ENCODE measurements at places on chromosomes 1 and 21.

- no peak for DNase-seq
Measured at GRCh38 chr1:68442822-68443556, 6.8 kb downstream of the RPE65 start.

GRCh38 chr1:115088871-115089419 is 358 bp downstream of the TSPAN2 start:
- DNase-seq = peak; percentile 50

DNA sequence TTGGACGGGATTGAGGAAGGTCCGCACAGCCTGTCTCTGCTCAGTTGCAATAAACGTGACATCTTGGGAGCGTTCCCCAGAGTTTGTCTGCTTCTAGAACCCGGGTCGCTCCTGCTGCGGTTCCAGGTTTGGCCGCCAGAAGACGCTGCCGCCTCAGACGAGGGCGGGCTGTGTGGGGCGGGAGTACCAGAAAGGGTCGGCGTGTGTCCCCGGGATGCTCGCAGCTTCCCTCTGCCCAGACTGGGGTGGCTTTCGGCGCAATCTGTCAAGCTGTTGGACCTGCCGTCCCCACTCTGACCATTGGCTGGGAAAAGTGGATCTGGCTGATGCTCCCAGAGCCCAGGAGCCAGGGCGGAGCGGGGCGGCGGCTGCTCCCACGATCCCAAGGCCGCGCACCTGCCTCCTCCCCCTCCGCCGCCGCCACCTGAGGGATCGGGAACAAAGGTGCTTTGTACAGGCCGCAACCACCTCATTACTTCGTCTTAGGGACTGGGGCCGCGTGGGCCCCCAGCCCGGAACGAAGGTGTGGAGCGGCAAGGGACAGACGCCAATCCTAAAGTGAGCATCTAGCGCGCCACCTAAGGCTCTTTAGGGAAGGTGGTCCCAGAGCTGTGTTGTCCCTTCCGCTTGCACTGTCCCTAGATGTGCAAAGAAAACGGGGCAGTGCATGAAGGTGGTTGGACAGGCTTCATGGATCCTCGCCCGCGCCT is 683 bp upstream of the EFNA4 start:
- DNase-seq = peak; percentile 91

- no peak for DNase-seq
Measured at GRCh38 chr1:85318217-85318616, 41.8 kb upstream of the BCL10 start.

GRCh38 chr1:167011560-167012191 is 22.6 kb downstream of the MAEL start:
- no peak for DNase-seq

DNA sequence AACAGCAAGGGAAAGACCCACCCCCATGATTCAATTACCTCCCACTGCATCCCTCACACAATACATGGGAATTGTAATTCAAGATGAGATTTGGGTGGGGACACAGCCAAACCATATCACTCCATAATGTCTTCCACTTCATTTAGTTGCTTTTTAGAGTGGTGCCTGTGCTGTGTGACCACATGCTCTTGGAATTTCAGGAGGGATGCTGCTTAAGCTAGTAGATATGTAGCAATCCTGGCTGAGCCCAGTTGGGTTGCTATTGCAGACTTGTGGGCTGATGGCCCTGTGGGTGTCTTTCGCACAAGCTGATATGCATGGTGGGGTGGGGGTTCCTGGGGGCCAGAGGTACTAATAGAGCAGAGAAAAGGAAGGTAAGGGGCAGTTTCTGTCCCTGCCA is 160.4 kb upstream of the SYT6 start:
- no peak for DNase-seq

DNA sequence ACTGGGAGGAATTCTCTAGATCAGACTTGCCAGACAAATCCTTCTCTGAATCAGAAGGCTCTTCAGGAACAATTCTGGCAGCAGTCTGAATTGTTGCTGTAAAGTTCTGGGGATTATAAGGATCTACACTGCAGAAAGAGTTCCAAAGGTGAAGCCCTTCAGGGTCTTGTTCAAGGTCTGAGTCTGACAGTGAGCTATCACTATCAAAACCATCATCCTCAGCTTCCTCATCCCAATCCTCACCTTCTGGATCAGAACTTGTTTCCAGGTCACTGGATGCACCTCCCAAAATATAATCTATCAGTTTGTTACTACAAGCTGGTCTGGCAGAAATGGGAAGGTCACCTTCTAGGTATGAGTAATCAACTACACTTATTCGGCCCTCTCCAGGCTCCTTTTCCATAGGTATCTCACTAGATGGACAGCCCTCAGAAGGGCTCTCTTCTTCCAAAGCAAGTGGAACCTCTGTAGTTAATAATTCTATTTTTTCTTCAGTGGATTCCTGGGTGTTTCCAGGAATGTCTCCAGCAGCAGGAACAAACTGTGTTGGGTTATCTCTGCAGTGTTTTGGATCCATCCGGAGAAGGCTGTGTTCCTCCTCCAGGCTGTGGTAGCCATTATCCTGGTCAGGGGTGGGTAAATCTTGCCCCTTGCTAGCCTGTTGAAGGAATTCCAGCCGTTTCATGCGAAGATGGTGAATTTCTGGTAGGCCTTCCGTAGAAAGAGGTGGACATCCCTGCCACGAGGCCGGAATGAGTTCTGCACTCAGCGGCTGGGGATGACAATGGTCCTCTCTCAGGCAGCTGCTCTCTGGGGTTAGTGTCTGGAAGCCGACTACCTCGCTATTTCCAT is 1.6 kb downstream of the PPP1R15B start:
- DNase-seq = no peak

DNA sequence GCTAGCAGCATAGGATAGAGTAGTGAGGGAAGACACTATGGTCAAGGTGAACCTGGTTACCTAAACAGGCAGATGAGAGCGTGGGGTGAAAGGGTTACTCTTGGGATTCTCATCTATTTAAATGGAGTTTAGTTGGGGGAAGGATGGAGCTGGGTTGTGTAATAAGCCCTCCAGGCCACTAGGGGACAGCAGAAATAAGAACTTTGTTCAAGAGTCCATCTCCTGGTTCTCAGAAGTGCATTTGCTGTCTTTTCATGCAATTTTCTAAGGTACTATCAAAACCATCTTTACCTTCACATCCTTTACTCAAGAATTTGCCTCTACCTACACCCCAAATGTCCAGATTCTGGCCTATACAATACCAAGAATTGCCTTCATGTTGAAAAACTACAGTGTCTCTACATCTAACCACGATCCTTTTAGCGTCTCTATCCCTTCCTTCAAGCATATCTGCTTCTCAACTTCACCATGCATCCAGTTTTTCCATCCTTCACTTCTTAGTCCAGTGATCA is 28.0 kb downstream of the SLAMF1 start:
- no peak for DNase-seq

DNA sequence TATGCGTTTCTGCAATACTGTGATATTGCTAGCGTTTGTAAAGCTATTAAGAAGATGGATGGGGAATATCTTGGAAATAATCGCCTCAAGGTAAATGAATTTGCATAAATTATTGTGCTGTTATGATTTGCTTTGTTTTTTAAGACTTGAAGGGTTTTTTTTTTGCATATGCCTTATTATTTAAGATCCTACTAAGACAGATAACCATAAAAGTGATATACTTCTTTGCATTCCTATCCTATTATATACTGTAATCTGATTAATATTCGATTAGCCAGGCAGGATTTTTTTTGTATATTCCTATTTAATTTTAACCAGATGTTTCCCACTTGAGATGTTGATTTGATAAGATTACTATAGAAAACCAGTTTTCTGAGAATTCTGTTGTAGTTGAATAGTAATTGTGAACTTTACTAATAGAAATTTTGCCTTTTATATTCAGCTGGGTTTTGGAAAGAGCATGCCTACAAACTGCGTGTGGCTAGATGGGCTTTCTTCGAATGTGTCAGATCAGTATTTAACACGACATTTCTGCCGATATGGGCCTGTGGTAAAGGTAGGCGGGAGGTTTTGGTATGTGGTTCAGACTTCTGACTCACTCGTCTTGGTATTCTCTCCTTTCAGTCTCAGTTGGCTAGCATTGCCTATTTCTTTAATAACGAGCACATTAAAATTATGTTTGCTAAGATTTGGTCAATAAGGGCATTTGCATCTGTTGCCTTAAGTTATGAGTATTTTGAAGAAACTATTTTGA is 56.8 kb downstream of the ZBTB17 start:
- DNase-seq = no peak

DNA sequence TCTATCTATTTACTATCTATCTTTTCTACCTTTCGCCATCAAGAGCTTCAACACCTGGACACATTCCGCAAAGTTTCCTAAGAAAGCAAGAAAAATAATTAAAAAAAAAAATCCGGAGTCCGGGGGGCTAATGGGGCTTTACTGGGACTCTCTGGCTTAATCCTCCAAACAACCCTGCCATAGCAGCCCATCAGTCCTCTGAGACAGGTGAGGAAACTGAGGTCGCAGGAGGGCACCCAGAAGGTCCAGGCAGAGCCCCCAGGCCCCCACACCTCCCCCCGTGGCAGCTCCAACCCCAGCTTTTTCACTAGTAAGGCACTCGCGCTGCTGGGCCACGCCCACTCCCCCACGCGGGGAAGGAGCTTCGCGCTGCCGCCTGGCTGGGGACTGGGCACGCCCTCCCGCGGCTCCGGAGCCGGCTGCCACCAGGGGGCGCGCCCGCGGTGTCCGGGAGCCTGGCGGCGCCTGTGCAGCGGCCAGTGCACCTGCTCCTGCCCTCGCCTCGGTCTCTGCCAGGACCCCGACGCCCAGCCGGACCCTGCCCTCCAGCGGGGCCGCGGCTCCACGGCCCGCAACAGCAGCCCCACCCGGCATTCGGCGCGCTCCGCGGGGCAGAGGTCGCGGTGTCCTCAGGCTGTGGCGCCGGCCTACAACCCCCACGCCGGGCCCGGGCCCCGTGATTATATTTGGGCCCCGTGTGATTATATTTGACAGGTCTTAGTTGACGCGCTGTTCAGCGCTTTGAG is 54.1 kb upstream of the SAMD11 start:
- DNase-seq = peak; percentile 87

GRCh38 chr1:85608851-85609250 is 28.3 kb downstream of the CCN1 start:
- no peak for DNase-seq

DNA sequence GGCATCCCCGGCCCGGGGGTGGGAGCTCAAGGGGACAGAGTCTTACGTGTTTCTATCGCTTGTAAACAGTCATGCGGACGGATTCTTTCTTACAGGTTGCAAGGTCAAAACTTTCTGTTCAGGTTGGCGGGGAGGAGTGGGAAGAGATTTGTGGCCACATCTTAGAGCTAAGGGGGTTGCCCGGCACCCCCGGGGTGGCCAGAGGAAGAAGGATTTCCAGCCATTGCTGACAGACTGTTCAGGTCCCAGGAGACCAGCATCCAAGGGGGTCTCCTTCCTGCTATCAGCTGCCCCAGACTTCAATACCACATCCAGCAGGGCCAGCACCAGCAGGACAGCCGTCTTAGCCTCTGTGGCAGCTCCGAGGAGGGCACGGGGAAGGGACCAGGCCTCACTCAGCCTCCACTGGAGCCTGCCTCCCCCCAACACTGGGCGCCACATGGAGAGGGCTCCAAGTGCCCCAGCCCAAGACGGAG is 52.0 kb downstream of the KIF21B start:
- DNase-seq = no peak

DNA sequence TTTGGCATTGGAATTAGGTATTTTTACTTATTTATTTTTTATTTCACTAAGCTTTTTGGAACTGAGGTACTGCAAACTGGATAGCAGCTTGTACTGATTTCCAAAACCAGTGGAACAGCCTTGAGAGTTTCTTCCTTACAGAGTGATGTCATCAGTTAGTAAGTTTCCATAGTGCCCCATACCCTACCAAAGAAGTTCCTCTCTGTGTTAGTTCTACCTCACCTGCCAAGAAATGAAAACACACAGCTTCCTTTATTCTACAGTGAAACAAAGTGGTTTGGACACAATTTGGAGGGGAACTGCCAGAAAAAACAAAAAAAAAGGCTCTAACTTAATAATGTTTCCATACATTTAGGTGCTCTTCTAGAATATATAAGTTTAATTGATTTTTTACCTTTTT is 430.9 kb upstream of the ADGRL2 start:
- no peak for DNase-seq

- DNase-seq = no peak
Measured at GRCh38 chr1:165508291-165508690, 35.5 kb upstream of the LRRC52 start.

DNA sequence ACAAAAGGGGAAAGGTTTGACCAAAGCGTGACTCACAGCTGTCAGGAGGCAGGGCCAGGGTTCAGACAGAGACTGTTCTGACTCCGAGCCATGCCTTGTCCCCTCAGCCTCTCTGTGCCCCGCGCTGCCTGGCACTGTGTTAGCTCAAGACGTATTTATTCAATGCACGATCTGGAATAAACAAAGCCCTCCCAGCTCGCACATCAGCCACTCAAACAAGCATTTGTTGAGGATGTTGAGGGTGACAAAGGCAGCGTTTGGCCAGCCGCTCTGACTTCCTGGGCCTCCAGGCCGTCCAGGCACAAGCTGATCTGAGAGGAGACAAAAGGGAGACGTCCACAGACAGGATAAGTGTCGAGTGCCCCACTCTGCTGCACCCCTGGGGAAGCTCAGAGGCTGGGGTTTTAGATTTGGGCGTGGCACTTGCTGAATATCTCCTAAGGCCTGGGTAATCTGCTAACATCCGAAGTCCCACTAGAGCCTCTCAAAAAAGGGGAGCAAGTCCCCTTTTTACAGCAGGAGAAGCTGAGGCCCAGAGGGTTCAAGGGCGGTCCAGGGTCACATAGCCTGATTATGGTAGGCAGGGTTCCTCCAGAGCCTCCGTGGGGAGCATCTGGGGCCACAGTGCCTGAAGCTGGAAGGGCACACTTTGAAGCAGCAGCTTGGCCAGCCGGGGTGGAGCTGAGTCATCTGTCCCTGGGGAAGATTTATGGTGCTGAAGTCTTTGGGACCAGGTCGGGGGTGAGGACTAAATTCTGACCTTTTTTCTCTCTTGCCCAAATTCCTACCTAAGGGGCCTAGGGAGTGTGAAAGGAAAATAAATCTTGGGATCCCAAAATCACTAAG is 95.9 kb downstream of the SPSB1 start:
- DNase-seq = no peak
